ENCODE measurements at places on chromosomes 1 and 21. TPM values are rescaled to one million over a fixed set of nuclear protein-coding genes. Genes with fewer than 3 reads are reported as not detected.
A peak's percentile ranks its signal among the peaks of the same experiment; 100 is the strongest.

- no peaks in the 10 kb centered on the region for H3K36me3 ChIP-seq
- no peak for DNase-seq
These were observed 242.4 kb upstream of the RAB4A start for GRCh38 chr1:229028544-229028943.

DNA sequence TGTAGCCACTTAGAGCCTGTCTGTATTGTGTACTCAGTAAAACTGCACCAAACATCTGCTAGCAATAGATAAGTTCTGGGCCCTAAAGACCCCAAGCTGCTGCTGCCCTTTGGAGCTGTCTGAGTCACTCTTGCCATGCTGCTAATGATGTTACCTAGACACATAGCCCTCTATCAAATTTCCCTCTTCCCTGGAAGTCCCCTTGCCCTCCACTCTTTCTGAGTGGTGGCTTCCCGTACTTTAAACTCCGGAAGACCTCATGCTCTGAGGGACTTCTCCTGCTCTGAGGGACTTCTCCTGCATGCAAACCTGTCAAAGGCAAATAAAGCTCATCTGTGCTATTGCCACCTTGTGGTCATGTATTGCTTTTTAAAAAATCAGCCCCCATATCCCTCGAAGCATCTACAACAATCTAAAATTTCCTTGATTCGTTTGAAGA, 34.0 kb downstream of the FH start:
- peaks cover 3% of the 10 kb centered on the region for H3K4me1 ChIP-seq
- H3K4me3 ChIP-seq: no peak overlapping the region
- H3K27ac ChIP-seq: no peak overlapping the region
- peak; percentile 73 for DNase-seq
- no peaks in the 10 kb centered on the region for H3K36me3 ChIP-seq

DNA sequence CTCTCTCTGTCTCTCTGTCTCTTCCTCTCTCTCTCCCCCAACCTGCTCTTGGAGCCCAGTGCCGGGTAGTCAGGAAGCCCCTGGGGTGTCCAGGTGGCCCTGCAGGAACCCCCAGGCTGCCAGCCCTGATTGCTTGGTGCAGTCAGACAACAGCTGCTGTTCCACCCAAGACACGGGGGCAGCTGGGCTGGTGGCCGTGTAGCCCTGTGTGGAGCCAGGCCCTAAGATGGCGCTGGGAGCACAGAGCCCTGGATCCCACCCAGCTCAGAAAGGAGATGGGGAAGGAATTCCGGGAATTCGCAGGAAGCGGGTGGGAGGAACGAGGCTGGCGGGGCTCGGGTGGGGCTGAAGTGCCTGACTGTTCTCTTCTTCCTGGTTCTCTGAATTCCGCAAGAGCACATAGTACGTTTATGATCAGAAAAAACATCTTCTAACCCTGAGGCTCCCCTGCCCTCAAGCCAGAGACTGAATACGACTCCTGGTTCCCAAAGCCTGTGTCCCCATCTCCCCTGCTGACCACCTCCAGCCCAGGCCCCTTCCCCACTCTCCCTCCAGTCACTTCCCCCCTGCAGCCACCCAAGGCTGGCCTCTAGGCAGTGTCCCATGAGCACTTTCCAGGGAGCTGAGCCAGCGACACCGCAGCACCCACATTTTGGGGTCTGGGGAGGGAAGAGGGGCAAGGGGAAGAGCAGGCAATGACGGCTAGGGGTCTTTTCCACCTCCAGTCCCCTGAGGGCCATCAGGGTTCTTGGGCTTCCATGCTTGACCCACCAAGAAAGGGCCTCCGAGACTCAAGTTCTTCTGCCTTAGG, 55.0 kb downstream of the WNT9A start:
- no peak overlapping the region for H3K27ac ChIP-seq
- H3K4me3 ChIP-seq: no peak overlapping the region
- H3K4me1 ChIP-seq: no peaks in the 10 kb centered on the region
- H3K27me3 ChIP-seq: no peaks in the 10 kb centered on the region
- H3K36me3 ChIP-seq: no peaks in the 10 kb centered on the region
- no peak for DNase-seq

- DNase-seq: no peak
- no peaks in the 10 kb centered on the region for H3K4me1 ChIP-seq
- H3K27me3 ChIP-seq: no peaks in the 10 kb centered on the region
- H3K4me3 ChIP-seq: no peak overlapping the region
- no peak overlapping the region for H3K27ac ChIP-seq
- H3K36me3 ChIP-seq: no peaks in the 10 kb centered on the region
These were observed 76.1 kb upstream of the PPP2R5A start for GRCh38 chr1:212208978-212209644.

DNA sequence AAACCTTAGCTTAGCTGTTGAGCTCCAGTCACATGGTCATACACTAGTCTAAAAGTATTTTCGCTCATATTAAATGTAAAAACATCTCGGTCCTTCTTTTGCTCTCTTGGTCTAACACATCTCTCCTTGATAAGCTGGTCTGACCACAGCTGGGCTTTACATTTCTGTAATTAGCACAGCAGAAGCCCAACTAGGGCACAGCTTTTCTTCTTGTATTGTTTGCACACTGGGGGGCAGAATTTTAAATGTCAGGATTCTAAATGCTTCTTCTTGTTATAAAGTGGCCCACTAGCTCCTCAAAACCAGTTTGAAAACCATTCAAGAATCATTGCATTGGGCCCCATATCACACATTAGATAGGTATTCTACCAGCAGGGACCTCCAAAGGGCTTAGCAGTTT, 289.1 kb upstream of the PKN2 start:
- no peak overlapping the region for H3K27ac ChIP-seq
- H3K4me3 ChIP-seq: no peak overlapping the region
- no peaks in the 10 kb centered on the region for H3K4me1 ChIP-seq

GRCh38 chr1:204107892-204108291, 35.0 kb downstream of the SOX13 start:
- no peaks in the 10 kb centered on the region for H3K36me3 ChIP-seq
- H3K4me3 ChIP-seq: no peak overlapping the region
- DNase-seq: no peak
- no peak overlapping the region for H3K27ac ChIP-seq
- no peaks in the 10 kb centered on the region for H3K27me3 ChIP-seq

GRCh38 chr1:105785021-105785420, 1271.5 kb upstream of the PRMT6 start:
- no peak overlapping the region for H3K27ac ChIP-seq
- H3K4me1 ChIP-seq: no peaks in the 10 kb centered on the region
- no peaks in the 10 kb centered on the region for H3K27me3 ChIP-seq
- no peak overlapping the region for H3K4me3 ChIP-seq

DNA sequence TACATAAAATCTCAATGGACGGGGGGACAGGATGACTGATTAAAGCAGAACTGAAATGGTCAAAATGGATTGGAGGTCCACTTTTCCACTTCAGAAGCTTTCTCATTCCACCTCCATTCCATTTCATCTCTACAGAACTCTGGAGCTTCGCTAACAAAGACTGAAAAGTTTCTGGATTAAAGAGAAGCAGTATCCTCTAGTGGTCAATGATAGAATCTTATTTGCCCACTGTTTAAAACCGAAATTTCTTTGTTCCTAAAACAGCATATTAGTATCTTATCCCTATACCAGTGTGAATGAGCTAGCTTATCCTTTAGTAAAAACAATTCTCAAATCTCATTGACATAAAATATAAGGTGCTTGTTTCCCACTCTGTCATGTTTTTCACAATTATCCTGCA, 890.6 kb downstream of the KCNT2 start:
- H3K4me1 ChIP-seq: no peaks in the 10 kb centered on the region
- no peak for DNase-seq
- H3K4me3 ChIP-seq: no peak overlapping the region
- no peaks in the 10 kb centered on the region for H3K27me3 ChIP-seq

Gene PLPPR5
- total RNA-seq: not detected

Gene ZNF683
- not detected for total RNA-seq

Gene CELA2A
- total RNA-seq: not detected

Gene KLHDC9
- total RNA-seq: 11.0 TPM

Gene DISC1
- total RNA-seq: 6.4 TPM

Gene CFHR4
- total RNA-seq: not detected

All from Karpas-422 (cell line).